ENCODE measurements at places on chromosomes 1 and 21. TPM values are rescaled to one million over a fixed set of nuclear protein-coding genes. Genes with fewer than 3 reads are reported as not detected.

AMY2A gene
- 0.38 TPM for total RNA-seq

GRCh38 chr1:184802354-184803179, 47.9 kb upstream of the EDEM3 start:
- H3K27ac ChIP-seq, result peak overlapping the region; percentile 84
- H3K36me3 ChIP-seq, result peaks cover 18% of the 10 kb centered on the region
- H3K4me1 ChIP-seq, result peaks cover 48% of the 10 kb centered on the region
- DNase-seq, result no peak
- H3K27me3 ChIP-seq, result no peaks in the 10 kb centered on the region

DNA sequence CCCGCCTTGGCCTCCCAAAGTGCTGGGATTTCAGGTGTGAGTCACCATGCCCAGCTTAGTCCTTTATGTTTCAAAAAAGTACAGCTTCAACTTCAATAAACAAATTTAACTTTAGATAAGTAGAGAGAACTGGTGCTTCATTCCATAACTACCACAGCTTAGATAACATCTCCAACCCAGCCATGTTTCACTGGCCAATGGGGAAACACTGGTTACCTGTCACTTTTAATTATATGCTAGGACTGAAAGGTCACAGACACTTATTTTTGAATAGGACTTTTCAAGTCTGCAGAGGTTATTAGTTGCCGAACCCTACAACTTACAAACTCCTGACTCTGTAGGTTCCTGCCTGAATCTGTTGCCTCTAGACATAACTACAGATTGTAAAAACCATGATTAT, 56.5 kb upstream of the ST6GALNAC3 start:
- no peaks in the 10 kb centered on the region for H3K27me3 ChIP-seq
- no peak for DNase-seq
- no peak overlapping the region for H3K27ac ChIP-seq
- no peak overlapping the region for H3K4me3 ChIP-seq
- no peaks in the 10 kb centered on the region for H3K4me1 ChIP-seq

DNA sequence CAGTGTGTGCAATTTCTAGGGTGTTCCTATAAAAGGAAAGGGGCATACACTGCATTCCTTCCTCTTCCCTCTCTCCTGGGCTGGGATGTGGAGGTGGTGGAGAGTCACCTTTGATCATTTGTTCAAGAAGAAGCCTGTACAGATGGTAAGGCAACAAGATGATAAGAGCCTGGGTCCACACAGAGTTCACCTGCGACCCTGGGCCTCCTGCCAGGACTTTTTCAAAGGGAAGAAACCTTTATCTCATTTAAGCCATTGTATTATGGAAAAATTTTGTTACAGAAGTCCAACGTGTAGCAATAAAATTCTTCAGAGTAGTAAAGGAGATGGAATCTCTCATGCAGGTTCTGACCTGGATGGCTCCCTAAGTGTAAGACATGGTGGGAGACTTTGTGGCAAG, 189.1 kb downstream of the MIS18A start:
- no peaks in the 10 kb centered on the region for H3K36me3 ChIP-seq
- no peak overlapping the region for H3K27ac ChIP-seq
- no peak for DNase-seq
- H3K27me3 ChIP-seq, result no peaks in the 10 kb centered on the region
- no peaks in the 10 kb centered on the region for H3K4me1 ChIP-seq

- no peak overlapping the region for H3K27ac ChIP-seq
- H3K4me3 ChIP-seq, result no peak overlapping the region
- H3K27me3 ChIP-seq, result no peaks in the 10 kb centered on the region
- H3K4me1 ChIP-seq, result no peaks in the 10 kb centered on the region
- DNase-seq, result peak; percentile 56
These were observed 22.5 kb downstream of the RHBDL2 start for GRCh38 chr1:38919130-38919529.

All from psoas muscle (tissue), 8 donors.